ENCODE measurements at places on chromosomes 3 and 15.

DNA sequence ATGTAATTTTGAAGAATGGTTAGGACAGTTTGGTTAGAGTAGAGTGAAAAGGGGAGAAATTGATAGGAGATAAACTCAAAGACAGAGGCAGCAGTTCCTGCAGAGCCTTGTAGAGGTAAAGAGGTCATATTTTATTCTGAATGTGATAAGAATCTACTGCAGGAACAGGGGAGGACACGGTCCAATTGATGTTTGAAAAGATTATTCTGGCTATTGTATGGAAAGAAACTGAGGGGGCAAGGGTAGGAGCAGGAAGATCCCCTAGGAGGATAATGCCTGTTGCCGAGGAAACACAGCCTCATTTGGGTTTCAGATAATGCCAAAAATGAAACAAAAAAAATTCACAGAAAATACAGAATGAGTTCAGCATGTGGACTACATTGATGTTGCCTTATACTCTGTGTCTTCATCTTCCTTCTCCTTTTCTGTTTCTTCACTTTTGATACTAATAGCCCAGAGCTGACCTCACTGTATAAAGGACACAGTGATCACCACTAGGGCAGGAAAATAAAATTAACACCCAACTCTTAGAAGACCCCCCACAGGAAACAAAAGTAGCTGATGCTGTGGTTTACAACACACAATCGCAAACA is 454.6 kb upstream of the UBE2E2 start:
- DNase-seq, result no peak

DNA sequence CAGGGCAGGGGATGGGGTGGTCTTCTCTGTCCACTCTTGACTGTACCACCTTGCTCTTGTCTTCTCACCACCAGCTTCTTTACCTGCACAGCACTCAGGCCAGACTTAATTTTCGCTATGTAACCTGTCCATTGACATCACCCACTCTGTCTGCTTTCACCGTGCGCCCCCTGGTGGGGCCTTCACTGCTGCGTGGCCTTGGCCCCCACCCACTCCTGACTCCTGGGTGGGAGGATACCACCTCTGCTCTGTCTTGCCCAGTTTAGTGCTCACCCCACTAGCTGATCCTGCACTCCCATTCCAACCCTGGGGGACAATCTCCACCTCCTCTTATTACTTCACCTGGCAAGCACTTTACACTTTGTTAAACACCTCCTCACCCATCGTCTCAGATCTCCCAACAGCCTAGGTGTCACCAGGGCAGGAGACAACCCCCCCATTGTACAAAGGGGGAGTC is 17.7 kb downstream of the PTH1R start:
- DNase-seq, result no peak

DNA sequence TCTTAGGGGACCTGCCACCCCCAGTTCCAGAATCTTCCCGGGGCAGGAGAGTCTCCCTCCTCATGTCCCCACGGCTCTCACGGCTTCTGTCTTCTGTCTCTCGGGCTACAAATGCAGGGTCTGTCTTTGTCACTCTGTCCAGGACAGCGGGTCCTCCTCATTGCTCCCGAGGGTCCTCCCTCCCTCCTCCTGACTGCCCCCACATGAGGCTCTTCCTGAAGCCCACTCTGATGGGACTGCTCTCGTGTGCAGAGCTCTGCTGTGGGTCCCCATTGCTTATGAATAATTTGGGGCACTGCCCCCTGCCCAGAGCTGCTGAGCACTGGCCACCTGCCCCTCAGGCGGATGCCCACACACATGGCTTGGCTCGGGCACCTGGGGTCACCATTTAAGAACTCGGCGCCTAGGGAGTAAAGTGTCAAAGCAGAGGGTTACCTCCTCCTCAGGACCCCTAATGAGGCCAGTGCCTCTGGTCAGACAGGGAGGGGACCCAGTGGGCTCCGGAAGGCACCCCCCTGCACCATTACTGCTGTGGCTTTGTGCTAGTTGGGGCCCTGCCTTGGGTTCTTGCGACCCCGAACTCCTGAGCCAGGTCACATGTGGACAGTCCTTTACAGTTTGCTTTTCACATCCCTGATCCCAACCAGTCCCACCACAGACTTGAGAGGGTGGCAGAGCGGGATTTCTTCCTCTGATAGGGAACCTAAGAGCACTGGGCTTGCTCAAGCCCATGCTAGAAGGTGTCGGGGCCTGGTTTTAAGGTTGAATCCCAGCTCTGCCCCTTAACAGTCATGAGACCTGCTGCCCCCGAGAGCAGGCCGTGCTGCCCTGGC is 22.1 kb downstream of the HDAC11 start:
- DNase-seq, result no peak

- no peak for DNase-seq
Measured at GRCh38 chr3:38835939-38836338, 19.9 kb upstream of the SCN10A start.

DNA sequence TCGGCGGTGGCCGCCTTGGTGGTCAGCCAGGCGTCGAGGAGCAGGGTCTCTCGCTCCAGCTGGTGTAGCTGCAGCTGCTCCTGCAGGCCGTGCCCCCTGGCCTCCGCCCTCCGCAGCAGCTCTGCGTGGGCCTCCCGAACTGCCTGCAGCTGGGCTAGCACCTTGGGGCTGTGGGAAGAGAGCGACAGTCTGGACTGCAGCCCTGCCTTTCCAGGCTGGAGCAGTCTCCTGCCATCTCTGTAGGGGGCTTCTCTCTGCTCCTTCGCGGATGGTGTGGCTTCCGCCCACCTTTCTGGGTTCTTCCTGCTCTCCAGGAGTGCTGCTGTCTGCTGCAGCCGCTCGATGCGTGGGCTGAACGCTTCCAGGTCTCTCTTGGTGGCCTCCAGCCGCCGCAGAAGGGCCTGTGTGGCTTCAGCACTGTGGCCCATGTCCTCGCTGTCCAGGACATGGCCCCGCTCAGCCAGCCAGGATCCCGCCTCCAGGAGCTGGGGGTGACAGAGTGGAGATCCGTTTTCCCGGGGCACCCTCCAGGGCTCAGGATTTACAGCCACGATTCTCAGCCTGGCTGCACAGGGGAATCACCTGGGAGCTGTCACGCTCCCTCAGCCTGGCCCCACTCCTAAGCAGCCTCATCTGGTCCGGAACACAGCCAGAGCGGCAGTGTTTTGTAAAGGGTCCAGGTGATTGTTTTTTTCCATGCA is 16.8 kb downstream of the PLA2G4B start:
- DNase-seq, result no peak

DNA sequence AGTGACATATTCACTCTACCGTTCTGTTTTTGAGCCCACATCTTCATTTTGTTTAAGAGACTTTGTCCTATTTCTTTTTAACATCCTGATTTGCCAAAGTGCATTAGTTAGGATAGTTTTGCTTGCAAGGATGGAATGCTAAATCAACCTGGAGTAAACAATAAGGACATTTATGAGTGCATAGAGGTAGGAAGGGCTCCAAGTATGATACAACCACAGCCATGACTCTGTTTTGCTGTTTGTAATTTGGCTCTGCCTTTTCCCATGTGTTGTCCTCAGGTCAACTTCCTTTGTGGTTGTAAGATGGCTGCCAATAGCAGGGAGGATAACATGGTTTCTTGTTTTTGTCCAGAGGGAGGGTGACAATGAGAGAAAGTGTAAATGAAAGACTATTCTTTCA is 66.4 kb upstream of the GOLIM4 start:
- no peak for DNase-seq

- no peak for DNase-seq
Measured at GRCh38 chr3:183532620-183533411, 22.7 kb downstream of the KLHL6 start.

- DNase-seq, result peak; percentile 38
Measured at GRCh38 chr3:56042326-56042951, 425.8 kb downstream of the ERC2 start.

GRCh38 chr3:69420781-69421520 is 35.1 kb upstream of the FRMD4B start:
- DNase-seq, result no peak

- DNase-seq, result no peak
Measured at GRCh38 chr3:188631291-188632010, 477.5 kb downstream of the LPP start.

DNA sequence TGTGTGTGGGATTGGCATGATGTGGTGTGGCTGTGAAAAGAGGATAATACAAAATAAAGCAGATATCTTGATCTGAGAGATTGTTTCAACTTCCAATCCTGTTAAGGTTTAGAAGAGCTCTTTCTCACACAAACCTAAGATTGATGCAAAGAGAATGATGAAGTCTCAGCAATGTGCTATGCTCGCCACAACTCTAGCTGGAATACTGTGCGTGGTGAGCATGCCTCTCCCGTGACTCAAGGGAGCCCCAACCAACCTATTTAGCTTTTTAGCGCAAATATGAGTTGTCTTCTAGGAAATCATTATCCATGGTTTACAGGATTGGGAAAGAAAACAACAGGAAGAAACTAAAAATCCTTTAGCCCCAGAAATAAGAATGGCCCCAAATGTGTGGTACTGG is 28.5 kb downstream of the BTLA start:
- DNase-seq, result no peak

- no peak for DNase-seq
Measured at GRCh38 chr3:172708921-172709773, 1.7 kb downstream of the NCEH1 start.

GRCh38 chr3:42019953-42020260 is 58.0 kb upstream of the ULK4 start:
- DNase-seq, result no peak

GRCh38 chr3:121483290-121483689 is 62.5 kb downstream of the POLQ start:
- DNase-seq, result no peak

DNA sequence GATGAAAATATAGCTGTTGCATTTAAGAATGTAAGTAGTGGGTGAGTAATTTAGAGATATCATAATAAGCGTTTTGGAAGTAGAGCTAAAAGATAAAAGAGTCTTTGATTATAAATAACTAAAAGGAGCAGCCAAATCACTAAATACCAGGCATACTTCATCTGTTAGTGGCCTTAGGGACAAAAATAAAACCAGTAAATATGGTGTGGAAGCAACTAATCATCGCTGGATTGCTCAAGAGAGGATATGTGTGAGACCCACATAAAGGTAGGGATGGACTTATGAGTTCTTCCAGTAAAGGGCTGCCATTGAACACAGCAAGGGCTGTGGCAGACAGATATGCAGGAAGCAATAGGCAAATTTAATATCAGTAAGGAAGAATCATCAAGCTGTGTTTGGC is 356.2 kb downstream of the CNTN4 start:
- DNase-seq, result no peak

GRCh38 chr3:124453189-124453588 is 277.1 kb upstream of the UMPS start:
- DNase-seq, result no peak

DNA sequence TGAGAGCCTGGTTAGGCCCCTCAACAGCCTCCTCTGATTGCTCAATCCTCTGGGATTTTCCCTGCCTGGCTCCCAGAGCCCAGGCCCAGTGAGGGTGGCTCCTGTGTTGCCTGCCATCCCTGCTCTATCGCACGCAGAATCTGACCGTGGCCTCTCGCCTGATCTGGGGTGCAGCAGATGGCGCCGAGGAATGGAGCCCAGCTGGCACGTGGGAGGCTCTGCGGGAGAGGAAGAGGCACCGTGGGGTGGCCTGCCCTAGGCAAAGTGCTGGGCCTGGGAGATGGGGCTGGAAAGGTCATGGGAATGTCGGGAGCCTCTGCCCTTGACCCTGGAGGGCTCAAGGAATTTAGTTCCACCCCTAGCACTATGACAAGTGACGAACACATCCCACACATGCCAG is 10.3 kb downstream of the SV2B start:
- no peak for DNase-seq

GRCh38 chr3:14278799-14279625 is 100.4 kb downstream of the LSM3 start:
- DNase-seq, result no peak

- DNase-seq, result no peak
Measured at GRCh38 chr15:86317384-86317740, 237.7 kb downstream of the AGBL1 start.

- DNase-seq, result no peak
Measured at GRCh38 chr15:81387621-81388435, 13.8 kb upstream of the TMC3 start.

GRCh38 chr3:150106740-150107428 is 136.2 kb upstream of the PFN2 start:
- DNase-seq, result no peak

GRCh38 chr15:79740561-79740960 is 156.3 kb downstream of the MTHFS start:
- no peak for DNase-seq

GRCh38 chr3:10546820-10547263 is 41.5 kb upstream of the ATP2B2 start:
- no peak for DNase-seq

DNA sequence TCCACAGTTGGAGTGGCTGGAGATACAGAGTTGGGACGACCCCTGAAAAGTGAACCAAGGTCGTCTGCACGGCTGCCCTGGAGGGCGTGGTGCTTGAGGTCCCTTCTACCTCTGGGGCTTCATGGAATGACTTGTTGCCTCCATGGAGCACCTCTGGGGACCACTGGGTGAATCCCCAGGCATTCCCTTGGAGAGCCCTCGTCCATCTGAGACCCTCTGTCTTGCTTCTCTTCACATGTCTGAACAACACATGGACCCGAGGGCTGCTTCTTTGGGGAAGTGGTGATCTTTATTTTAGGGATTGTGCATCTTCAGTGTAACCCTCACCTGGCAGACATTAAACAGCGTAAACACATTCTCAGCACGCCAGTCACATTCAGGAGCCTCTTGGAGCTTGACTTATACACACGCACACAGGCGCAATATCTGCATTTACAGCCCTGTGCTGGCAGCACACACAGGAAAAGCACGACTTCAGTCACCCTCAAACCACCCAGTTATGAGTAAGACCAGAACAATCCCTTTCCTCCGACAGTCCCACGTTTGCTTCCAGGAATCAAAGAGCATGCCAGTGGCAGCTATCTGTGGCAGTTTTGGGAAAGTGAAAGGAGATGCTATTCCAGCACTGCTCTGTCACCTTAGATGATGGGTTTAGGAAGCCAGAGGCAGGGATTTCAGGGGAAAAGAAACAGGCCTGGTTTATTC is 12.6 kb downstream of the FAM107A start:
- no peak for DNase-seq

DNA sequence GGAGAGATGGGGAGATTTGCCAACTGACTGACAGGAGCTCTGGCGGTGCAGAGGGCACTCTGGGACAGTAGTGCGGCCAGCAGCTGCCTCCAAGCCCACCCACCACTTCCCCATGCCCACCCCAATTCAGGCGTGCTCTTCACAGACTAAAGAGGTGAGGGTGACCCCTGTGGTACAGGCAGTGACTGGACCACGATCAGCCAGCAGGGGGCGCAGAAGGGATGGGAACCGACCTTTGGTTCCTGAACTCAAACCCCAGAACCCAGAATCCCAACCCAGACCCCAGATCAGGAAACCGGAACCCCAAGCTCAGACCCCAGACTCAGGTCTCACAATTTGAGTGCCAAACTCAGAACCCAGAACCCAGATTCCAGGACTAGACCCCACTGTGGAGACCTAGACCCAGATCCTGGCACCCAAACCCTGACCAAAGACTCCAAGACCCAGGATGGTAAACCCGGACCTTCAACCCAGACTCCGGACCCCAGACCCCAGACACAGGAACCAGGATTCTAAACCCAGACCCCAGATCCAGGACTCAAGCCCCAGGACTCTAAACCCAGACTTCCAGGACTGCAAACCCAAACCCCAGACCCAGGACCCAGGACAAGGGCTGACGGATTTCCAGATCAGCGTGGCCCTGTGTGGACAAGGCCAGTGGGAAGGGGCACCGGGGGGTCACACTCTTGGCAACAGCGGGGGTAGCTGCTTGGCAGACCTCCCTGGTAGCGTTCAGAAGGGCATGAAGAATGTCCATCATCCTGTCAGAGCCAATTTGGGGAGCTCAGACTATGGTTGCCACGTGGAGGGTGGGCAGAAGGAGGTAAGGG is 3.7 kb upstream of the MYL3 start:
- peak; percentile 36 for DNase-seq

GRCh38 chr3:99468918-99469317 is 169.5 kb upstream of the COL8A1 start:
- DNase-seq, result no peak
